CD4-positive, alpha-beta T cell treated with Interleukin-4 for 1 hour (primary cell): ENCODE measurements at places on chromosomes 11 and 22.

DNA sequence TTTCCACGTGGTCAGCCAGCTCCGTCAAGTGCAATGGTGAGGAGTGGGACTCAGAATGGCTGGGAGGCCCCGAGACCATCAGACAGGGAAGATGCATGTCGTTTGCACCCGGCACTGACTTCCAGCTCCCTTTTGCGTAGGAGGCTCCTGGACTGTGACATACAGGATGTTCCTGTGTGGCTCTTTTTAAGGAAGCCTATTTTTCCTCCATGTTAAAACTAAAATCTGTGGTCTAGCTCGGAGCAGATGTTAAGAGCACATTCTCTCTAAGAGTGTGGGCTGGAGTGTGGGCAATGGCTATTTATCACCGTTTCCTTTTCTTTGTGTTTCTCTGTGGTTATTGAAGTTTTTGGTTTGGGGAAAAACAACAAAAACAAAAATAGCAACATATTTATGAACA is 40.9 kb upstream of the AMPD3 start:
- DNase-seq = no peak

DNA sequence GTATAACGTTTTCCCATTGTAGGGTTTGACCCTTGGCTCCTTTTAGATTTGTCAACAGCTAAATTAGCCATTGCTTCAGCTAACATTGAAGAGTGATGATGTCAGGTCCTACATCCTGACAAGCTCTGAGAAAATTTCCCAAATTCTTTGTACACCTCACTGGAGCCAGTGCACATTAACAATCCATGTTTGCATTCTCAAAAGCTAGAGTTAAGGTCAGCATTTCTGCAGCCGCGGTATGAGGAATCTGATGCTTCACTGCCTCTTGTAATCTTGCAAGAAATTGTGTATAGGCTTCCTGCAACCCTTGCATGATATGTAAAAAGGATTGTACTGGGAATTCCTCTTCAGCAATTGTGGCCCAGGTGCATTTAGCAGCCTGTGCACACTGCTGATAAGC is 33.1 kb upstream of the NCAM1 start:
- DNase-seq = no peak

DNA sequence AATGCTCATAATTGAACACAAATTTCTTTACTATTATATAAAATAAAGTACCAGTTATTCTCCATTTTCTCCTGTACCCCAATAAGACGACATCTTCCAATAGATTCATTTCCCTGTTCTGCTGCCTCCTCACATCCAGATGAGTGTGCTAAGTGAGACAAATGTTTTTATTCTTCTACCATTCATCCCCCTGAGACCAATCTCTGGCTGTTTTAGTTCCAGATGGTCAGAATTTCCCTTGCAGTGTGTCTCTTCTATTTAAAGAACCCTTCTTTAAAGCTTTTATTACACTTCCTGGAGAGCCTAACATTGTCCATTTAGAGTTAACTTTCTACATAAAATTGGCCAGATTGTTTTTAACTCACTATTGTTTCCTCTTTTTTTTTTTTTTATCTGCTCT is 41.2 kb upstream of the GLYATL1 start:
- no peak for DNase-seq

DNA sequence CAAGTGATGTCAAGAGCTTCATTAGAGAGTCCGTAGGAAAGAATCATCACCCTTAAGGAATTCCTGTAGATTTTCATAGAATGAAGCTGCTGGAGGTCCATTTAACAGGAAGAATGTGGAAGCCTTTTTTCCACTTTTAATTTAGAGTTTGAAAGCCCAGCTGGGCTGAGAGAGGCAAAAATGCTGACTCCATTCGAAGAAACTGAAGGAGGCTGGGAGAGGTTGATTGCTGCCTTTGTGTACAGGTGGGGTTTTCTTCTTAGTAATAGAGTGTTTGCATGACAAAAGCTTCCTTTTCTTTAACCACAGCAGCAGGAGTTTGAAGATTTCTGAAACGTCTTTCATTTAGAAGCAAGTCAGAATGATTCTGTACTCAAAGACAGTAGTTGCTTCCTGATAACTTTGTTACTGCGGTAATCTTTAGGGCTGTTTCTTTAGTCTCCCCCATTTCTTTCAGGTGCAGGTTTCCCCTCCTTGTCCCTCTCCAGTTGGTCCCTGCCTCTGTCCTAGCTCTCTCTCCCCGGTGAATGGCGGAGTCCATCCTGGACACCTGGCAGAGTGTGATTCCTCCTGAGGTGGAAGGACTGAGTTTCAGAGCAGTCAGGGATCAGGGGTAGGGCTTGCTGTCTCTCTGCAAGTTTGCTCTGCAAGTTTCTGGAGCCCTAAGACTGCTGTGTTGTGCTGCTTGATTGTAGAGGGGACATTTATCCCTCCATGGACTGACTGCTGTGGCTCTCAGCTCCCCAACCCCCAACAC is 166.2 kb downstream of the LDLRAD3 start:
- DNase-seq = no peak

GRCh38 chr11:65919573-65920371 is 546 bp downstream of the DRAP1 start:
- peak; percentile 49 for DNase-seq

- DNase-seq = no peak
Measured at GRCh38 chr11:70064726-70065317, 13.3 kb upstream of the ANO1 start.

- DNase-seq = no peak
Measured at GRCh38 chr11:80167766-80168165, 726.9 kb upstream of the TENM4 start.

DNA sequence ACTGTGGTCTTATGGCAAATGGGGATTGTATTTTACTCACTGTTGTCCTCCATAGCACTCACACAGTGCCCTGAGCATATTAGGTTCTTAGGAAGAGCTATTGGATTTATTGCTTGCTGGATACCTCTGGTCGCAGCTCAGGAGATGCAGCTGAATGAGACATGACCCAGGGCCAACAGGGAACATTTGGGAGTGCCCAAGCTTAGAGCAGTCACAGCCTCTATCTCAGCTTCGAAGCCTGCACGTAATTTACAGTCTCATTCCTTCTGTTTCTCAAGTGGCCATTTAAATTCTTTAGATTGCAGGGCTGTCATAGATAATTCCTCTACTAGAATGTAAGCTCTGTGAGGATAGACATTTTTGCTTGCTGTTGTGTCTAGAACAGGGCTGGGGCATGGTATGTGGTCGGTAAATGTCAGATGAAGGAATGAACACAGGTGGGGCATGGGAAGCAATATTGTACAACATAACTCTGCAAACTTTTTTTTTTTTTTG is 192.8 kb downstream of the GRIK4 start:
- DNase-seq = no peak

DNA sequence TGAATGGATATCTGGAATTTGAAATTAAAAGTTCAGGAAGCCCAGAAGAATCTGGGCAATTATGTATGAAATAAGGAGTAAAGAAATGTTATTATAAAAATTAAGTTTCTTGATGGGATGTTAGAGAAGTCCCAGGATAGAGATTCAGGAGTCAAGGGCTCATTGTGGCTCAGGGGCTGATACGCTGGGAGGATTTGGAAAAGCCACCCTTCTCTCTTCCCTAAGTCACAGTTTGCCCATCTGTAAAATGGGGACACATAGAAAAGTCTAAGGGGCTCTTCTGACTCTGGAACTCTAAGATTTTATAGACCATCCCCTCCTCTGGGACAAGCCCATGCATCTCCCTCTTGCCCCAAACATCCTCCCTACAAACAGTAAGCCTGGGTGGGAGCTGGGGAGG is 118.1 kb downstream of the TIMP3 start:
- no peak for DNase-seq

- peak; percentile 30 for DNase-seq
Measured at GRCh38 chr22:45240104-45240809, 437 bp downstream of the KIAA0930 start.
